ENCODE measurements at places on chromosomes 12 and 14.

- no peak for DNase-seq
Measured at GRCh38 chr12:106301611-106302321, 767 bp upstream of the TCP11L2 start.

DNA sequence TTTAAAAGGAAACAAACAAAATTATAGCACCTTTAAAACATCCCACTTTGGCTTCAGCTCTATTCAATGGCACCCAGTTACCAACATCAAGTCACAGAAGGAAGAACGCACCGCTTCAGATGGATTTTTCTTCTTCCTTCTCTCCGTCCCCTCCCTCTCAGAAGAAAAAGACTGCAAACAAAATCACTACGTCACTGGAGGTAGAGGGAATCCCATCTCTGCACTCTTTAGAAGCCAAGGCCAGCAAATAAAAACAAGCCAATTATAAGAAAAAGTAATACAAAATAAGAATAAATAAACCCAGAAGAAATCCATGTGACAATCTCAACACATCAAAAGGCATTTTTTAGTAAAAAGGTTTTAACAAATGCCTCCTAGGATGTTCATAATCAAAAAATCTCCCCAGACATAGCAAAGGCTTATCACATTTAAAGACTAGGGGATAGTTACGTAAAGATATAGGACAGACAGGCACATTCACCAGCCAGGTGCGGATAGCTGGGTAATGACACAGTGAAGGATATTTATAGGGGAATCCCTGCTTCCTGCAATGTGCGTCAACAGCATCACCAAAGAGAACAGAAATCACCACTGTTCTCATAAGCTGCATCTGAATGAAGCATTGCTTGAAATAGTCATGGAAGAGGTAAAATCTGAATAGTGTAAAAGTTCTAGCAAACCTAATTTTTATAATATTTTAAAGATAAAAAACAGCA is 89.4 kb downstream of the R3HDM2 start:
- no peak for DNase-seq

- DNase-seq = no peak
Measured at GRCh38 chr12:132310181-132311040, 19.0 kb downstream of the GALNT9 start.

DNA sequence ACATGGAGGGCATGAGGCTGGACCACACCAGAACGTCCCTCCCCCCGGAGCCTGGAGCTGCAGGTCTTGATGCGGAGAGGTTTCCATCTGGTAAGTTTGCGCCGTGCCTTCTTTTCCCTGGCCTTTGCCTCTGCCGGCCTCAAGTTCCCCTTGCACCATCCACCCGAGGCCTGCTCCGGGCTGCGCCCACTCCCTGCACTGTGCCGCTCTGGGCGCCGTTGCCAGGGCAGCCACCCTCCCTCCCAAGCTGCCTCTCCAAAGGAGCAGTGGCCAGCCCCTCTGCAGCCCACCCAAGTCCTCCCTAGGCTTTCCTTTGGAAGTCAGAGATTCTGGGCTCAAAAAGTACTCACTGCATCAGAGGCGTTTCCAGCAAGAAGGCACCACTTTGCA is 46.2 kb upstream of the MEG3 start:
- no peak for DNase-seq

- no peak for DNase-seq
Measured at GRCh38 chr12:1056390-1056789, 65.4 kb downstream of the ERC1 start.

DNA sequence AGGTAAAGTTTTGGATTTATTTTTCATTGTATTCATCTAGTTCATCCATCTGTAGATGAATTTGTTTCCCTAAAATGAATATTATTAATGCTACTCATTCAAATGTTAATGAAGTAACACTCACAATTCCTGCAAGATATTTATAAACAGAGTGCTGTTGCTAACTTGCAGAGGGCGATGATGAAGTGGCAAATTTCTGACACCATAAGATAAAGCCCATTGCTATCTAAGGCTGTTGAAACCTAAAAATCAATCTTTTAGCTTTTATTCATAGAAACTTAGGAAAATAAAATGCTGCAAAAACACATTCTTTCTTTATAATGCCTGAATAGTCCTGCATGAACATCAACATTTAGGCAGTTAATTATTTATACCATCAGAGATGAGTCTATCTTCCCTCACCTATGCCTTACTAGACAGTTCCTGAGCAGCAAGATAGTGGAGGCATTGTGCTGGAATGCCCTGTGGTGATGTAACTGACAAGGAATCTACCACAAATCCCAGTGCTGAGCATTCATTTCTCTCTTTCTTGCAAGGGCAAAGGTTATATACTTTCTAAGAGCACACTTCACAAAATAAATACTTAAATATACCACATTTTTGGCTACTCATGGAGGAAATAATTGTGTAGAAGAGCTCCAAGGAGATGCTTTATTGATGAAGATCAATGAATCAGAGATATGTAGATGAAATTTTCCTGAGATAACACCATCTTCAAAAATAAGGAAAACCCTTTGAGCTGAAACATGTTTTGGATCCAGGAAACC is 57.6 kb downstream of the LMNTD1 start:
- peak; percentile 77 for DNase-seq

DNA sequence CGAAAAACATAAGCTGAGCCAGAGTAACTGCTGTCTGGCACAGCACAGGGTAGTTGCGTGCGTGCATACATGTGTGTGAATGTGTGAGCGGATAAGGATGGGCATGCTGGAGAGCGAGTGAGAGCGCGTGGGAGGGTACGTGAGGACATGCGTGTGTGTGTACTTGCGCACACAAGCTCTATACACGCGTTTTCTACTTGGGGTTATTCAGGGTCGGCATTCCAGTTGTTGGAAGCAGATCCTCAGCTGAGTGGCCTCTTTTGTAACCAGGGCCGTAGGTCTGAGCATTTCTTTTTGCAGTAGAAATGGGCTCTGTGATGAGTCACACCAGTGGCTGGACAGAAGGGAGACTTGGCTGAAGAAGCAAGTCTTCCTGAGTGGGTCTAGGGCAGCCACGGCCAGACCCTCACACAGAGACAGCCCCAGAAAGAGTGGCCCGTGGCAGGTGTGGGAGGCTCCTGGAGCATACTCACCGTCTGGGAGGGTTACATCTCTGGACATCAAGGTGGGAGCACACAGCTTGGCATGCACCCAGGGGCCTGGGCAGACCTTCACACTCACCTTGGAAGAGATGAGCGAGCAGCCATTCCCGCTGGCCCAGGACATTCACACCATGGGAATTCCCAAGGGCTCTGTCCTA is 78.0 kb downstream of the LRRC74A start:
- no peak for DNase-seq

DNA sequence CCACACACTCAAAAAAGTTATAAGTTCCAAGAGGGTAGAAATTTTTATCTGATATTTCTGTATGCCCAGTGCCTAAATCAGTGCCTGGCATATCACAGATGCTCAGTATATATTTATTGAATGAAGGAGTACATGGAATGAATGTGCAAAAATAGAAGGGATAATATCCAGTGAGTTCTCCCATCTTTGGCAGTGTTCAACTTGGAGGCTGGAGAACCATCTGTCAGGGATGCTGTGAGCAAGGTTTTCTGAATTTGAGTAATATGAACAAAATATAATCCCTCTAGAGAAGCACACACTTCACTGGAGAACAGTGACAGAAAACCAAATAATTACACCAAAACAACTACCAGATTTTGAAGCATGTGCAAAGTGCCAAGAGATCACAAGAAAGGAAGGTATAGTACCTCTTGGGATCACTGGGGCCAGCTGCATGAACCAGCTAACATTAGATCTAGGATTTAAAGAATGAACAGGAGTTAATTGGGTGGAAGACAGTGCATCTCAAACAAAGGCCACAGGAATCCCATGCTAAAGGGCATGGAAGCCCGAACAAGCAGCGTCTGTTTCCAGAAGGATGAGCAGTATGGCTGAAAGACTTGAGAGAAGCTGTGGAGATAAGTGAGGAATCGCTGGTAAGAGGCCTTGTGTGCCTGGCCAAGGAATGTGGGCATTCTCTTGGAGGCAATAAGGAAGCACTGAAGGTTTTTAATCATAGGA is 11.5 kb downstream of the SLC8A3 start:
- DNase-seq = no peak

GRCh38 chr12:50246197-50246865 is 37.0 kb downstream of the LIMA1 start:
- no peak for DNase-seq

GRCh38 chr12:102957339-102958050 is at the start of gene ASCL1:
ASCL1 (plus strand) TSS chr12:102957674; CDS start chr12:102958245, 571 bp downstream.
- no peak for DNase-seq

DNA sequence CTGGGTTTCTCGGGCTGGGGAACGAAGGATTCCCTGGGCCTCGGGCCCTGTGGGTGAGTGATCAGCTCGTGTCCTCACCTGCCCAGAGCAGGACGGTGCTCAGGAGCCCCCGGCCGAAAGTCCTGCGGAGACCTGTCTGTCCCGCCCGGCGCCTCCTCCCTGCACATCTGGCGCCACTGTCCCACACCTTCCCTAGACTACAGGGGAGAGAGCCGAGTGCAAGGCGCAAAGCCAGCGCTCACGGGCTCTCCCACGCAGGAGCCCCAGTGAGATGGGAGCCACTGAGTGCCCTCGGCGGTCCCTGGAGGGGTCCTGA is 13.1 kb upstream of the TEX22 start:
- no peak for DNase-seq

GRCh38 chr12:23359975-23360701 is 589.3 kb downstream of the SOX5 start:
- DNase-seq = no peak

GRCh38 chr12:106918746-106919145 is 37.0 kb upstream of the TMEM263 start:
- no peak for DNase-seq

DNA sequence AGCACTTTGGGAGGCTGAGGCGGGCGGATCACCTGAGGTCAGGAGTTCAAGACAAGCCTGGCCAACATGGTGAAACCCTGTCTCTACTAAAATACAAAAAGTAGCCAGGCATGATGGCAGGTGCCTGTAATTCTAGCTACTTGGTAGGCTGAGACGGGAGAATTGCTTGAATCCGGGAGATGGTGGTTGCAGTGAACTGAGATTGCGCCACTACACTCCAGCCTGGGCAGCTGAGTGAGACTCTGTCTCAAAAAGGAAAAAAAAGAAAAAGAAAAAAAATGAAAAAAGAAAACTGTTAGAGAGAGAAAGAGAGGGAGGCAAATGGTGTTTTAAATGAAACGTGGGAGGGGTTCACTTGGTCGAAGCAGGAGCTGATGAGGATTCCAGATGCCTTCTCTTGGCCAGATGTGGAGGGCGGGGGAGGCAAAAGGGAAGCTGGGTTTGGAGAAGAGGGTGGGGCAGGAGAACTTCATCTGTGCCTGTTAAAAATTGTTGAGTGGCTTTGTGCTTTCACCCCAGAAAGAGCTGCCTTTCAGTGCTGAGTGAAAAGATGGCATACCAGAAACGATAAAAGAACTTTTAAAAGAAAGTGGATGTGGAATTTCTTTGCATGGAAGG is 1.1 kb downstream of the EMP1 start:
- no peak for DNase-seq

DNA sequence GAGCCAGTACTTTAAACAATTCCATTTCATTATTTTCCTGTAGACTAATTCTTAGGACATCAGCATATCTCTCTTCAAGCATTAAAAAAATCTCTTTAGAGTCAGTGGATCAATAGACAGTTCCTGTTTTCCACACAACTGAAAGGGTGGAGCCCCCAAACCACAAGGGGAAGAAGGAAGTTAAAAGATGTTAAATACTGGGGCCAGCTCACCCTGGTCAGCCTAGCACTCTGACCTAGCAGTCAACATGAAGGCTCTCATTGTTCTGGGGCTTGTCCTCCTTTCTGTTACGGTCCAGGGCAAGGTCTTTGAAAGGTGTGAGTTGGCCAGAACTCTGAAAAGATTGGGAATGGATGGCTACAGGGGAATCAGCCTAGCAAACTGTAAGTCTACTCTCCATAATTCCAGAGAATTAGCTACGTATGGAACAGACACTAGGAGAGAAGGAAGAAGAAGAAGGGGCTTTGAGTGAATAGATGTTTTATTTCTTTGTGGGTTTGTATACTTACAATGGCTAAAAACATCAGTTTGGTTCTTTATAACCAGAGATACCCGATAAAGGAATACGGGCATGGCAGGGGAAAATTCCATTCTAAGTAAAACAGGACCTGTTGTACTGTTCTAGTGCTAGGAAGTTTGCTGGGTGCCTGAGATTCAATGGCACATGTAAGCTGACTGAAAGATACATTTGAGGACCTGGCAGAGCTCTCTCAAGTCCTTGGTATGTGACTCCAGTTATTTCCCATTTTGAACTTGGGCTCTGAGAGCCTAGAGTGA is at the start of gene LYZ:
LYZ (plus strand) TSS at position 220 of the 777 bp plus-strand sequence; CDS start at position 248, 28 bp downstream.
- DNase-seq = no peak

GRCh38 chr12:96094201-96094600 is 58.8 kb upstream of the LTA4H start:
- no peak for DNase-seq

DNA sequence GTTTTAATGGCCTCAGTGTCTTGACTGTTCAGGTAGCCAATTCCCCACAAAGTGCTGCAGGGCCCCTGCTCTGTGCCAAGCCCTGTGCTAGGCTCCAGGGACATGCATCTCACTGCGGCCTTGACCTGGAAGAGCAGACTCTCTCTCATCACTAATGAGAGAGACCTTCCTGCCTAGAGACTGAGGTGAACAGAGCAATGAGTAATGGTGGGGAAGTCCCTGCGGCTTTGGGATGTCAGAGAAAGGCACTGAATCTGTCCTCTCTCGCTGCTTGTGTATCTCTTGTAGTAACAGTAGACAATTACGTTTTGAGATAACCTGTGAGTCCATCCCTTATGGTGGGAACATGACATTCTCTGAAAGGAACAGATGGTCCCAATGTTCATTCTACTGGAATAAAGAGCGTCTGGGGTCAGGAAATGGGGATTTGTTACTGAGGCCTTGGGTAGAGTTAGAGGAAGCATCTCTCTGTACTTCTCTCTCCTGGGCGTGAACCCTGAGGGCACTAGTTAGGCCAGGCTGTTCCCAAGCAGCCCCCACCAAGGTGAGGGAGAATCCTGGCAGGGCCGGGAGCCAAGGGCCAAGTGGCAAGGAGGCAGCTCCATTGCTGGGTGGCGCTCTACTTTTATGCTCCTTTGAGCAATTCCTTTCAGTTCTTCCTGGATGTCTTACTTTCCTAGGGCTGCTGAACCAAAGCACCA is 13.5 kb downstream of the NFATC4 start:
- DNase-seq = no peak

DNA sequence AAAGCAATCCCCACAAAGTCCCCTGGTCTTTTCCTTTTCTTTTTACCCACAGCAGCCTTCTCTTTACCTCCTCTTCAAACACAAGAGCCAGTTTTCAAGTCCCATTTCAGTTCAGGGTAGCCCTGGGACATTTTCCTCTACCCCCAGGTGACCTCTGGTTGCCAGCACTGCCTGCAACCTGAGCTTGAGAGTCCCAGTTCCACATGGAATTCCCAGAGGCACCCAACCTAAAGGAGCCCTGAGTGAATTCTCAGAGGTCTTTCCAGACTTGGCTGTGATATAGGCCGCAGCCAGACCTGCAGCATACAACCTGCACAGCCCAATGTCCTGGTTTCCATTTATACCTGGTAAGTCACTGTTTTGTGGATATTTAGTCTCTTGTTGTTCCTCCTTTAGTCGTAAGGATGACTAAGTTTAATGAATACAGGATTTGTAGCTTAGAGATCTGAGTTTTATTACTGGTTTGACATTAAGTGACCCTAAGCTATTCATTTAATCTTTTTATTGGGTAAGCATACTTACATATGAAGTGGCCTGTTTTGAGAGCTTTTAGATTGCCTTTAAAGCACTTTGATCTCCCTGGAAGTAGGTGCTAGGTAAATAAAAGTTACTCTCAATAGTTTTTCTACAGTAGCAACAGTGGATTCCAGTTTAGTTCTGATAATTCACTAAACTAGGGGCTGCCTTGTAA is 159.8 kb downstream of the TGFB3 start:
- DNase-seq = no peak
